T-helper 9 cell (primary cell): ENCODE measurements at places on chromosomes 7 and 10.

- peak; percentile 11 for DNase-seq
Observed at GRCh38 chr7:16421333-16422102, at the start of gene CRPPA. CRPPA (minus strand) TSS chr7:16421538; CDS start chr7:16421322, 216 bp downstream.

GRCh38 chr7:34107276-34107675 lies 201.9 kb downstream of the BMPER start:
- no peak for DNase-seq

GRCh38 chr10:5662708-5663579 lies 3.5 kb downstream of the ASB13 start:
- DNase-seq, result no peak

GRCh38 chr10:133379152-133379800 lies at the start of gene PAOX:
PAOX (plus strand) TSS chr10:133379262; CDS start chr10:133379317, 55 bp downstream.
- peak; percentile 54 for DNase-seq

- no peak for DNase-seq
Observed at GRCh38 chr7:84701524-84702306, 485.1 kb downstream of the SEMA3D start.

- DNase-seq, result no peak
Observed at GRCh38 chr10:124001391-124002148, 91.8 kb downstream of the CHST15 start.

DNA sequence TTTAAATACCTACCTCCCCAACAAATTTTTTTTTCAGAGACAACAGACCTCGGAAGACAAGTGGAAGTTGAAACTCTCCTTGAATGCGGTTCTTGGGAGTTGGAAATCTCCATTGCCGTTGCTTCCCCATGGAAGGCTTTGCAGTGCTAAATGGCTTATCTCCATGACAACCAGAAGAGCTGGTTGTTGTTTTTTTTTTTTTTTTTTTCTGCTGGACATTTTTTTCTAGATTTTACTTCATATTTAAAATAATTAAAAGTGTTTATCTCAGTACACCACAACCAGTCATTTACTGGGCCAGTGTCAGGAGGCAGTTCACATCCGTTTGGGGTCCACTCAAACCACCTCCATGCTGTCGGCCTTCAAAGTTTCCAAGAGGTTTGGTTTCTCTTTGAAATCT lies 348.5 kb upstream of the PRKCQ start:
- DNase-seq, result no peak

DNA sequence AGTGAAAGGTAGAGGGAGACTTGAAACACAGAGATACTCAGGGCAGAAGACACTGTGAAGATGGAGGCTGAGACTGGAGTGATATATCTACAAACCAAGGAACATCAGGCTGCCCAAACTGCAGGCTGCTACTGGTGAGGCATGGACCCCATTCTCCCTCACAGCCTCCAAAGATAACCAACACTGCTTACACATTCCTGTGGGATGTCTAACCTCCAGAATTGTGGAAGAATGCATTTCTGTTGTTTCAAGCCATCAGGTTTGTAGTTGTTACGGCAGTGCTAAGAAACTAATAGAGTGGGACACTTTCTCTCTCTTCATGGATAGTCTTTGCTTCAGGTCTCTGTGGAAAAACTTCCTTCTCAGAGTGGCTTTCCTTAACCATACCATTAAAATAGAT lies 182.6 kb upstream of the TMEM106B start:
- DNase-seq, result no peak

- DNase-seq, result no peak
Observed at GRCh38 chr10:10828623-10829022, 189.0 kb upstream of the CELF2 start.

DNA sequence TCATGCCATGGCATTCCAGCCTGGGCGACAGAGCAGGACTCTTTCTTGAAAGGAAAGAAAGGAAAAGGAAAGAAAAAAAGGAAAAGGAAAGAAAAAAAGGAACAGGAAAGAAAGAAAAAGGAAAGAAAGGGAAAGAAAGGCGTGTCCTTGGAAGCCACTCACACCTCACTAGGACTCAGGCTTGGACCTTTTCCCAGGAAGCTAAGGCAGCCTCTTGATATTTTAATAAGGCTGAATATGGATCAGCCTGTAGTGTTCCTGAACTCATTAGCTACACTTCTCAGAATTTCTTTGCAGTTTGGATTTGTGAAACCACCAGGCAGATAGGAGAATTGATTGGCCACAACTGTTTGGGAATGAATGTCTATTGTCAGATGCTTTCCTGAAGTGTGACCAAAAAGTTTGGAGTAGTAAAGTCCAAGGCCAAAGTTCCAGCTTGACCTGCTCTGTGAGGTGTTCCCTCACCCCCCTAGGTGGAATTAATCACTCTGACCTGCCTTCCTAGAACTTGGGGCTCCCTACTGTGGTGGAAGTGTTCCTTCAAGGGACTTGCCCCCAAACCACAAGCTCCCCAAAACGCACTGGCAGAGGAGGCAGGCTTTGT lies 7.1 kb upstream of the MALSU1 start:
- DNase-seq, result no peak

DNA sequence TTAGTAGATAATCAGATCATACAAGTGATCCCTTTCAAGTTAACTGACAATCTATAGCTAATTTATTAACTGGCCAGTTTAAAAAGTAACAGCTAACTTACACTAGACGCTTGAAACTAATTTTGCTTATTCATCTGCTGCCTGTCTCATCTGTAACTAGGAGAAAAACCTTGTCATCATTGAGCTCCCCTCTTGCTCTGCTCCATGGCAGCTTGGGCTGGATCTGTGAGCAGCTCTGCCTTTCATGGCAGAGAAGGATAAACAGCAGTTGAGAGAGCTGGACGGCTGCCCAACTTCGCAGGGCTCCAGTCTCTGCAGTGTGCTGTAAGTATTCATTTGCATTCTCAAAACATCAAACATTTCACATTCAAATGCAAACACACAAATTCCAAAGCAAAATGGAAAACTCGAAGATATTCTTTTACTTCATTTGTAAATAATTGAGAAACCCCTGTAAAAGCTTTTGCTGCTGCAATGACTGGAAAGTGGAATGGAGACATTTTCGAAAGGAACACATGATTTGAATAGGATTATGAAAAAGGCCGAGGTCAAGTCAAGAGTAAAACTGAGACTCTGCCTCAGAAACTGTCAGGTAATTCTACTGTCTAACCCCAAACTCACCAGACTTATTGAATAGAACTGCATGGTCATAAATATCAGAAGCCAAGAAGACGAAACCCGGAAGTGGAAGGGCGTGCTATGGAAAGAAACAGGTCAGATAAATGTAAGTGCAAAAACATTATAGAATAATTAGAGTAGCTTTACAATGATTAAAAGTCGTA lies 17.6 kb downstream of the SLC35B4 start:
- DNase-seq, result no peak

DNA sequence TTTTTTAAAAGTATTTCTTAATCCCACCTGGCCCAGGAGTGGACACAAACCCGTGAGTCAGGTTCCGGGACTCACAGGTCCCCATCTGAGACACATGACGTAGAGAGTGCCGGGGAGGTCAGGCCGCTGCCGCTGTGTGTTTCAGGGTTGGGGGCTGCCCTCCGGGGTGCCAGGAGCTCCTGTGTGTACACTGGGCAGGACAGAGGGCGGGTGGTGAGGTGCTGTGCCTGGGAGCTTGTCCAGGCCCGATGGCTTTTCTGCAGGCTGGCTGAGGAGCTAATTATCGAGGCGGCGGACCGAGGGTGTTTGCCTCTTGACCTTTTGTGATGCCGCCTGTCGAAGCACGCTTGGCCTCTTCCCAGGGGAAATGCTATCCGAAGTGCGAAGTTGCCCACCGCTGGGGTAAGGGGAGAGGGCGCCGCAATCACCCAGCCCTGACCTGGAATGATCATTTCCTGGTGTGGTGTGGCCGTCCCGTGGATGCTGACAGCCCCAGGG lies 42.1 kb downstream of the FOXL3 start:
- DNase-seq, result no peak

DNA sequence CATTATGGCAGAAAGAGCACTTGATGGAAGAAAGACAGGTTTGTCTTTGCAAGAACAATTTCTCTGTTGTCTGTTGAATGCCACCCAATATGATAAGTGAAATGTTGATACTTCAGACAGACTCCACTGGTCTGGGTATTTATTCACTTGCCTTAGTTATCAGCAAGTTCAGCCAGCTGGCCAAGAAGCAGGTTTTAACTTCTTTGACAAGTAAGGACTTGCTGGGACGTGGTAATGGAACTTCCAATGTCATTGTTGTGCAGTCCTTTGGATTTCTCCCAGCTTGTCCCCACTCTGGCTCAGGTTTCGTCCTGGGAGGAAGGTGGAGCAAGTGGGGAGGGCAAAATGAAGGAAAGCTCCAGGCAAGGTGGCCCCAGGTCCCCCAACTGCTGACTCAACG lies 497.4 kb downstream of the RPS24 start:
- no peak for DNase-seq

DNA sequence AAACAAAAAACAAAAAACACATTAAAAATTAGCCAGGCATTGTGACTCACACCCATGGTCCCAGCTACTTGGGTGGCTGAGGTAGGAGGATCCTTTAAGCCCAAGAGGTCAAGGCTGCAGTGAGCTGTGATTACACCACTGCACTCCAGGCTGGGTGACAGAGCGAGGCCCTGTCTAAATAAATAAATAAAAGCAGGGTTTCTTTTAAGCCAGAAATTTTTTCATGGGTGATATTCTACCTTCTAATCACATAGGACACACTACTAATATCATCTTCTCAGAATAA lies 14.2 kb upstream of the SVIL start:
- no peak for DNase-seq

DNA sequence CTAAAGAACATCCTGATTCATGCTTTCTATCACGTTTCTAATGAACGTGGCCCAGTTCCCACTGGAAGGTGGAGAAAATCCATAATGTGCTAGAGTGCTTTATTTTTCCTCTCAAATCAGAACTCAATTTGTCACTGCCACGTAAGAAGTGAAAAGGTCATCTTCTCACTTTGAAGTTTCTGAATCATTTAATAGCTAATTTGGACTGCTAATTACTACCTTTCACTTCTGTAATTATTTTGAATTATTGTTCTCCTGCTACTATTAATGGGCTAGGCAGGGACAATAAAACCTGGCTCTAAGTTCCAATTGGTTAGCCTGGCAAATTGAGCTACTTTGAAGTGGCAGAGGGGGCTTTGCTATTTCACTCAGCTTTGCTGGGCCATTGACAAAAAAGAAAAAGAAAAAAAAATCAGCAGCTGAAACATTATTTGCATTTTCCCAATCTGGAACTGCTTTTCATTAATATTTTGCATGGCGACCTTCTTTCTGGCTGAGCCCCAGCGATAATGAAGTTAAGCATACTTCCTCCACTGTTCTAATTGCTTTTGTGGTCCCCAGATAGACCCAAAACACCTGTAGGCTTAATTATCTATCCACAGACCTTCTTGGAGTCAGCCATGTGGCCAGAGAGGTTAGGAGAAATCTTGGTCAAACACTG lies 264.2 kb downstream of the SEC23IP start:
- no peak for DNase-seq

DNA sequence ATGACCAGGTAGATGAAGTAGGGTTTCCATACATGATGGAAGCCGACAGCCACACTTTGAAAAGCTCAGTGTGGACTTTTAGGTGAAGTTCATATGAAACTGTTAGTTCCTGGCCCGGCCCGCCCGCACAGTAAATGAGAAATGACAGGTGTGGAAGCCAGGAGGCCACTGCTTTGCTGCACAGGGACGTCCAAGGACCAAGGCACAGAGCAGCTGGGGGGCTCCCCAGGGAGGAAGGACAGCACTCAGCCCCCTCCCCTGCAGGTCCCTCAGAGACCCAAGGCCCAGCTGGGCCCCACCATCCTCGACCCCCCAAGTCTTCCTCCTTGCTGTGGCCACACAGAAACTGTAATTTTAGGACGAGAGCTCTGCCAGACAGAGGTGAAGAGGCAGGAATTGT lies 219.2 kb downstream of the PTPRN2 start:
- no peak for DNase-seq

GRCh38 chr7:39811161-39811614 lies 138.9 kb upstream of the CDK13 start:
- no peak for DNase-seq

DNA sequence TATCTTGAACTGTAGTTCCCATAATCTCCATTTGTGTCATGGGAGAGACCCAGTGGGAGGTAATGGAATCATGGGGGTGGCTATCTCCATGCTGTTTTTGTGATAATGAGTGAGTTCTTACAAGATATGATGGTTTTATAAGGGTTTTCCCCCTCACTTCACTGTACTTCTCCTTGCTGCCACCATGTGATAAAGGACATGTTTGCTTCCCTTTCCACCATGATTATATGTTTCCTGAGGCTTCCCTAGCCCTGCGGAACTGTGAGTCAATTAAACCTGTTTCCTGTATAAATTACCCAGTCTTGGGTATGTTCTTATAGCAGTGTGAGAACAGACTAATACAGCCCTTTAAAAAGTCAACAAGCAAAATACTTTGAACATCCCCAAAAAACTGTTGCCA lies 427.7 kb downstream of the HTR7 start:
- DNase-seq, result no peak

DNA sequence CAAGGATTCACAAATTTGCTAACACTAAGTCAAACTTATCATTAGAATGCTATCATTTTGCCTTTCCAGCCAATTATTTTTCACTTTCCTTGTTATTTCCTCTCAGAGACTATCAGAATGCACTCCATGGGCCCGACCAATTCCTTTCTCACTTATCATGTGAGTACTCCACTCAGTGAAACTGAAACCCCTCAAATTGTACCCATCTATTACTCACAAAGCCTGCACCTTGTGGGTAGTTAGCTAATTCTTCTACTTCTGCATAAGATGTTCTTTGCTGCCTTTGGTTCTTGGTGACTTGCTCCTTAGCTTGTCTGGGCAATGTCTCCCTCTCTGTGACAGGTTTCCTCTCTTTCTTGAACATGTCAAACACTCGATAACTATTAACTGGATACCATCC lies 35.2 kb upstream of the MBL2 start:
- DNase-seq, result no peak

DNA sequence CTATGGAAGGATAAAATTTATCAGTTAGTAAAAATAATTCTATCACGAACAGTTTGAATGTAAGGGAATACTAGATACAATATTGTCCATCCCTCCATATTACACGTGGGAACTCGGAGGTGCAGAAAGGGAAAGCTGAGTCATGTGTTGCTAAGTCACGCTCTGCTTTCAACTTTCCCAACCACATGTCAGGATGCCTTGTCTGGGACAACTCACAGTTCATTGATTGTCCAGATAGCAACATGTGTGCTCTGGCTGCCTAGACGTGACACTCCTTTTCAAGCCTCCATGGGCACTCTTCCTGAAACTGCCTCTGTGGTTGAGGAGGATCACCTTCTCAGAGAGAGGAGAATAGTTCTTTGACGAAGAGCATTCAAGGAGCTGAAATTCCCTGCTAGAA lies 808.1 kb downstream of the GRID1 start:
- DNase-seq, result no peak
